Activated CD4-positive, alpha-beta T cell treated with anti-CD3 and anti-CD28 coated beads, Interleukin-2, amount 10 ng/mL, durations not matched to agents 7 days and 5 days (primary cell): ENCODE measurements at places on chromosomes 3 and 15. TPM values are rescaled to one million over a fixed set of nuclear protein-coding genes. Genes with fewer than 3 reads are reported as not detected.

DNA sequence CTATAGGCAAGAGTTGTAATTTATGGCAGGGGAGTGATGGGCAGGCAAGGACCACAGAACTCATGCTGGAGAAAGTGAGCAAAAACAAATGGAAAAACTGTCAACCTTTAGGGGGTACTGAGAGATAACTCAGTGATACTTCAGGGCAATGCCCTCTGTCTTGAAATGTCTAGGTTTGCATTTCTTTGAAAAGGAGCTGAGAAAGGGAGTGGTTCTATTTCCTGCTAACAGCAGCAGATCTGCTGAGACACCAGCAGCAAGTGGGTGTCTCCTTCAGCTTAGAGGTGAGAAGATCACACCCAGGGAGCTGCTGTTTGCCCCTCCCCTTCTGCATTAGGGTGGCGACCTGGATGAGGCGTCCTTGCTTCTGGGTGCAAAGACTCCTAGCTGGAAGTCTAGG is 42.3 kb upstream of the XIRP1 start:
- peaks cover 33% of the 10 kb centered on the region for H3K4me1 ChIP-seq
- peak overlapping the region; percentile 50 for H3K4me3 ChIP-seq
- DNase-seq = peak; percentile 59
- peak overlapping the region; percentile 89 for H3K27ac ChIP-seq
- peaks cover 4% of the 10 kb centered on the region for H3K36me3 ChIP-seq

DNA sequence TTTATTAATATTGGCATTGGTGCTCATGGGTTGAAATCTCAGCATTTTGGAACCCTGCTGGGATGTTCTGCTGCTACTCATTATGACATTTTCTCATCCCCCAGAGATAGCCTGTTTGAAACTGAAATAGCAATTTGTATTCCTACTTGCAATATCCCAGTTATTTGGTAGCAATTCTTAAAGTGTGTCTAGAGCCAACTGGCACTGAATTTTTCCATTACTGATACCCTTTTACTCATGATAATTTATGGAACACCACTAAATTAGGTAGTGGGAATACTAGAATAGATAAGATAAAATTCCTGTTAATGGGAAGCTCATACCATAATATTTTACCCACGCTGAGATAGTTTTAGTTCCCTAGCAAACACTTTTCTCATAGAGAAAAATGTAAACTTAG is 309.3 kb downstream of the SV2B start:
- H3K36me3 ChIP-seq = peaks cover 6% of the 10 kb centered on the region
- H3K4me1 ChIP-seq = peaks cover 24% of the 10 kb centered on the region

DNA sequence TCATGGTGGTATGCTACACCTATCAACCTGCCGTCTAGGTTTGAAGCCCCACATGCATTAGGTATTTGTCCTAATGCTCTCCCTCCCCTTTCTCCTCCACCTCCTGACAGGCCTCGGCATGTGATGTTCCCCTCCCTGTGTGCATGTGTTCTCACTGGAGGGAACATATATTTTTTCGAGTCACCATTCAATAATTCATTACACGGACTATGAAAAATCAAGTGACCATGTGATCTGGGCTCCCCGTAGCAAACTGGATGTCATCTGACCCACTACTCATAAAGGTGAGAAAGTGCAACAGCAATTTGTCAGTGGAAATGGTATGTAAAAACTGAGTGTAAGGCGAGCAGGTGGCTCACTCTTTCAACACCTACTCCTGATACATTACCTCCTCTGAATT is 224.3 kb upstream of the RASGRP1 start:
- no peak for DNase-seq
- H3K4me3 ChIP-seq = no peak overlapping the region
- no peak overlapping the region for H3K27ac ChIP-seq
- no peaks in the 10 kb centered on the region for H3K4me1 ChIP-seq

- DNase-seq = no peak
- no peak overlapping the region for H3K4me3 ChIP-seq
- H3K4me1 ChIP-seq = peaks cover 4% of the 10 kb centered on the region
- H3K27ac ChIP-seq = no peak overlapping the region
These were observed 7.6 kb upstream of the LRIG1 start for GRCh38 chr3:66508461-66508860.

GRCh38 chr3:177772908-177773557 is 575.8 kb upstream of the TBL1XR1 start:
- H3K27me3 ChIP-seq = no peaks in the 10 kb centered on the region
- DNase-seq = no peak
- H3K4me1 ChIP-seq = peaks cover 5% of the 10 kb centered on the region
- H3K36me3 ChIP-seq = peaks cover 4% of the 10 kb centered on the region
- no peak overlapping the region for H3K4me3 ChIP-seq

DNA sequence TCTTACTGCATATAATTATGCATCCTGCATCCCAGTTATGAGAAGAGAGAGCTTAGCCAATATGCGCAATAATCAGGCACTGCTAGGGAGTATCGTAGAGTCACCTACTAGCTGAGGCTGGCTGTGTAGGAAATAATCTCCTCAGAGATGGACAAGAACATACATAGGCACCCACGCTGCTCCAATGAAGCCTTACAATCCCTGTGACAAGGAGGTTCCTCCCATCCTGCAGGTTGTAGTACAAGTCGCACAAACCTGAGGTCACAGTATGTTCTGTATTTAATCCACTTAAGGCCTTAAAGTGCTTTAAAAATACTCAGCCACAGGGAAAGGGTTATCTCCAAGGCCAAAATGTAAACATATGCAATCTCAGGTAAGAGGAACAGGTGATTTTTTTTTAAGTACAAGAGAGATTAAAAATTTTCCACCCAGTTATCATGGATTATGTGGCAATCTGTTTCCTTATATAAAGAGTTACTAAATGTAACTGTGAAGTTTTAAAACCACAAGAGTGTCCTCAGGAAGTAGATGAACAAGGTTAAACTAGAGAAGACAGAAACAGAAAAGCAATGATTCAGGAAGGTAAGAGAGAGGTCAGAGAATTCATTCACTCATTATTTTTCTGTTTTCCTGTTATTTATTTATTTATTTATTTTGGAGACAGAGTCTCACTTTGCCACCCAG is 7.5 kb upstream of the COLQ start:
- H3K27ac ChIP-seq = peak overlapping the region; percentile 47
- H3K4me1 ChIP-seq = peaks cover 31% of the 10 kb centered on the region
- no peak overlapping the region for H3K4me3 ChIP-seq
- H3K36me3 ChIP-seq = peaks cover 4% of the 10 kb centered on the region

DNA sequence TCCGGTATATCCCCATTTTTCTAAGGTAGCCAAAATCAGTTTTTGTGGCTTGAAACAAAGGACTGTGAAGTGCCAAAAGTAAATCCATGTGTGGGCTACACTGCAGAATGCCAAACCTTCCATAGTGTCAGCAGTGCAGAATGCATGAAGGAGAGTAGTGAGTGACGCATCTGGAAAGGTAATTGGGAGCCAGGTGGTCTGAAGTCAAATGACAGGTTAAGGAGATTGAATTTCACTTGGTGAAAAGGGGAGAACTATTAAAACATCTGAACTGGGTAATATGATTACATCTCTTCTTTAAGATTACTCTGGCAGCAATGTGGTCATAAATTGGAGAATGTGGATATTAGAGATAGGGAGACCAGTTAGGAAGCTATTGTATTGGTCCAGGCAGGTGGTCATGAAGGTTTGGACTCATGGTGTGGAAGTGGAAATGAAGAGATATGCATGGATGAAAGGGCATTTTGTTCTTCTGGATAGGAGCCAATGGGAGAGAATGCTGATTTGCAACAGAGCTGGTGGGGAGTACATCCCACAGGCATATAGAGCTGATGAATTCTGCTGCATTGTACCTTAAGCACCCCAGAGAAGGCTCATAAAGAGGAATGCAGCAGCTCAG is 118.2 kb downstream of the ECT2 start:
- peaks cover 2% of the 10 kb centered on the region for H3K27me3 ChIP-seq
- DNase-seq = no peak
- no peak overlapping the region for H3K27ac ChIP-seq
- H3K36me3 ChIP-seq = no peaks in the 10 kb centered on the region

DNA sequence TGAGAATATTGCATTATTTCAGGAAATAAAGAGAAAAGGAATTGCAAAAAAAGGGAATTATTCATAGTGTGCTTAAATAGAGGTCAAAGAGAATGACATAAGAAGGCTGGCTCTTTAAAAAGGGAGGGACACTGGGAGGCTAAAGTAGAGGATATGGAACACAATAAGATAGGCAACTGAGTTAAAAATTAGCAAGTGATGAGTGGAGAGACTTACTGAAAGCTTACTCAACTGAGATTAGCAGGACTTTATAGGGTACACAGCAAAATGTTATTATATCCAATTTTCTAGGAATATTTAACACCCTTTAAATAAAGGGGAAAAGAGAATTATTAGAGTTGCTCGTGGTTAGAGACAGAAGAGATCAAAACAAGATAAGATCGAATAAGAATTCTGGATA is 375.2 kb downstream of the LSAMP start:
- H3K27ac ChIP-seq = no peak overlapping the region
- no peaks in the 10 kb centered on the region for H3K4me1 ChIP-seq
- H3K4me3 ChIP-seq = no peak overlapping the region
- no peaks in the 10 kb centered on the region for H3K27me3 ChIP-seq
- DNase-seq = no peak
- no peaks in the 10 kb centered on the region for H3K36me3 ChIP-seq

GRCh38 chr15:91302588-91303439 is 202.8 kb downstream of the SV2B start:
- peaks cover 44% of the 10 kb centered on the region for H3K27me3 ChIP-seq
- peaks cover 42% of the 10 kb centered on the region for H3K4me1 ChIP-seq
- no peak overlapping the region for H3K27ac ChIP-seq
- no peak overlapping the region for H3K4me3 ChIP-seq
- no peaks in the 10 kb centered on the region for H3K36me3 ChIP-seq
- DNase-seq = peak; percentile 34

DNA sequence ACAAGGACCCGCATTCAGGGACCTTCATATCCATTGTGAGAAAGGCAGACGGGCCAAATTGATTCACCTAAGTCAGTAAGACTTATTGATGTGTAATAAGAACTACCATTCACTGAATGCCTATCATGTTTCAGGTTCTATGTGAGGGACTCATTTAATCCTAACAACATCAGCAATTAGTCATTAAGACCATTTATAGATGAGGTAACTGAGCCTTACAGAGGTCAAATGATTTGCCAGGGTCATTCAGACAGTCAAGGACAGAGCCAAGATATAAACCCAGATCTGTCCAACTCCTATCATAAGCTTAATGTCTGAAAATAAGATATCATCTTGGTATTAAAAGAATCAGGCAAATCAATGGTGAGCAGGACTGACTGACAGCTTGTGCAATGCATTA is 453.8 kb downstream of the MAGI1 start:
- H3K27me3 ChIP-seq = no peaks in the 10 kb centered on the region
- DNase-seq = no peak
- no peak overlapping the region for H3K4me3 ChIP-seq

- no peak for DNase-seq
- no peak overlapping the region for H3K27ac ChIP-seq
- peaks cover 13% of the 10 kb centered on the region for H3K36me3 ChIP-seq
- H3K4me3 ChIP-seq = no peak overlapping the region
- peaks cover 56% of the 10 kb centered on the region for H3K27me3 ChIP-seq
These were observed 13.3 kb upstream of the CCR1 start for GRCh38 chr3:46221391-46221790.

- no peaks in the 10 kb centered on the region for H3K4me1 ChIP-seq
- no peak overlapping the region for H3K4me3 ChIP-seq
- no peaks in the 10 kb centered on the region for H3K27me3 ChIP-seq
- no peaks in the 10 kb centered on the region for H3K36me3 ChIP-seq
These were observed 521.8 kb upstream of the CNTN3 start for GRCh38 chr3:75136100-75136897.

- peaks cover 14% of the 10 kb centered on the region for H3K27me3 ChIP-seq
- H3K4me3 ChIP-seq = no peak overlapping the region
- H3K36me3 ChIP-seq = no peaks in the 10 kb centered on the region
- H3K4me1 ChIP-seq = no peaks in the 10 kb centered on the region
These were observed 188.4 kb downstream of the SSR3 start for GRCh38 chr3:156366559-156366958.

DNA sequence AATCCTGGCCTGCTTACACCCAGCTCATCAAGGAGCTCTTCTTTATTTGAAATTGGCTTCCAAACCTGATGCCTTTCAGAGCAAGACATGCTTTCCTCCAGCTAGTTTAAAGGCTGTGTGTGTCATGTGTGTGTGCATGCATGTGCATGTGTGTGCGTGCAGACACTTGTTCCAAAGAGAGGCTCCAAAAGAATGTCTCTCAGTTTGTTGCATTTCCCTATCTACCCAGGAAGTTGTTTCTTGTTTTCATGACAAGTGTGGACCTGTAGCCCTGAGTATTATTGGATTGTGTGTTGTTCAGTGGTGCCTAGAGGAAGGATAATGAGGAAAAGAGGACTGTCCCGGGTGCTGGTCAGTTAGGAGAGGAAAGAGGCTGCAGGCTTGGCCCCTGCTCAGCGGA is 240.0 kb downstream of the THSD4 start:
- H3K4me1 ChIP-seq = no peaks in the 10 kb centered on the region
- no peak overlapping the region for H3K27ac ChIP-seq
- H3K4me3 ChIP-seq = no peak overlapping the region
- DNase-seq = no peak

GRCh38 chr3:189038773-189039745 is 132.7 kb upstream of the TPRG1 start:
- no peaks in the 10 kb centered on the region for H3K27me3 ChIP-seq
- peaks cover 2% of the 10 kb centered on the region for H3K36me3 ChIP-seq
- H3K27ac ChIP-seq = peak overlapping the region; percentile 78
- H3K4me3 ChIP-seq = no peak overlapping the region

GRCh38 chr15:43210172-43210745 is 10.6 kb downstream of the EPB42 start:
- no peak for DNase-seq
- H3K4me1 ChIP-seq = no peaks in the 10 kb centered on the region
- H3K27me3 ChIP-seq = peaks cover 3% of the 10 kb centered on the region
- H3K36me3 ChIP-seq = no peaks in the 10 kb centered on the region
- no peak overlapping the region for H3K4me3 ChIP-seq

DNA sequence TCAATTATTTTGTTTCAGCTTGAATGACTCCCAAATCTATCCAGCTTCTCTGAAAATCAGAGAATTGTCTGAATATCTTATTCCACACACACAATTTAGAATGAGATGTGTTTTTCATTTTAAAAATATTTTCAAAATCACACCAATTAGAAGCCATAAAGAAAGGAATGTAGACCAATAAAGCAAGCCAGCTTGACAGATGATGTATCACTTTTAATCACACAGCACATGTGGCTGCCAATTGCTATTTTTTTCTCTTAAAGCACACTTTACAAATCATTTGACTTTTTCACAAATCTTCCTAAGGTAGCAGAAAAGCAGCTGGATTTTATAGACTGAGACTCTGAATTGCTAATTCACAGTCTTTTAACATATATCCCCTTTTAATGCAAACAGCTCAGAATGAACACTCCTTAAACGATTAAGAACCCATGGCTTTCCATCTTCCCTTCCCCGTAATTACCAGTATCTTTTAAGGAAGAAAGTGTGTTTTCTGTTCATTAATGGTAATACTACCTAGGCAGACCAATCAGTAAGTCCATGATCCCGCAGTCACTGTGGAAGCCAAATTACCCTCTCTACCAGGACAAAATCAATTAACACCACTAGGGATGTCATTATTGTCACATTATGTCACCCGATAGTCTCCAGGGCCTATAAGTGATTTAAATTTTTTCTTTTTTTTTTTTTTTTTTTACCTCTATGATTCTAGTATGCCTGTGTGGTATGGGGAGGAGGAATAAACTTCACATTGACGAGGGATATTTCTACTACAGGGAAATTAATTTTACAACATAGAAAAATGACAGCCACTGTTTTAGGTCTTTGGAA is 250.0 kb upstream of the VEPH1 start:
- H3K4me1 ChIP-seq = no peaks in the 10 kb centered on the region
- no peaks in the 10 kb centered on the region for H3K36me3 ChIP-seq
- no peak overlapping the region for H3K27ac ChIP-seq

ITGB5 gene
- total RNA-seq = 0.15 TPM

GPR160 gene
- 6.1 TPM for total RNA-seq

LMAN1L gene
- 0.92 TPM for total RNA-seq

CFAP91 gene
- not detected for total RNA-seq

GOLGA8R gene
- total RNA-seq = 2.7 TPM

EFCC1 gene
- total RNA-seq = 0.07 TPM
